ENCODE measurements at places on chromosomes 6 and 20.

DNA sequence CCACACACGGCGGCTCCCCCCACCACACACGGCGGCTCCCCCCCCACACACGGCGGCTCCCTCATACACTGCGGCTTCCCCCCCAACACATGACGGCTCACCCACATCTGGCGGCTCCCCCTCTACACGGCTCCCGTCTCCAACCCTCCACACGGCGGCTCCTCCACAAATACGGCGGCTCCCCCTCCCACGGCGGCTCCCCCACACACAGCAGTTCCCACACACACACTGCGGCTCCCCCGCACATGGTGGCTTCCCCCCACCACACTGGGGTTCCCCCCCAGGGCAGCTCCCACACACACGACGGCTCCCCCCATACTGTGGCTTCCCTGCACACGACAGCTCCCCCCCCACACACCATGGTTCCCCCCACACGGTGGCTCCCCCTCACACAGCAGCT, 98.0 kb downstream of the TTLL2 start:
- DNase-seq = no peak

GRCh38 chr20:50138479-50139393, 14.8 kb downstream of the PEDS1 start:
- no peak for DNase-seq

GRCh38 chr20:49354673-49355072, 76.8 kb upstream of the ZNFX1 start:
- DNase-seq = no peak

DNA sequence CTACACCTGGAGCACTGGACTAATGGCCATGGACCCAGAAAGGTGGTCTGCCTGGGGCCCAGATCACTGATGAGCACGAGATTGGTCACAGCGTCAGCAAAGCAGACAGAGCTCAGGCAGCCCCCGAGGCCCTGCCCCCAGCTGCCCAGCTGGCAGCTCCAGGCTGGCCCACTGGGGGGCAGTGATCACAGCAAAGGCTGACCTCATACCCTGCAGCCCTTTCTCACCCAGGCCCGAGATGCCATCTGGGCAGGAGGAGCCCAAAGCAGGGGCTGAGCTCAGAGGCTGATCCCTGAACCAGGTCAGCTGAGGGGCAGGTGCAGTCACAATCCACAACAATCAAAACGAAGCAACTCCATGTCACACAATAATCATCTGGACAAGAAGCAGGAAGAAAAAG, 4.1 kb downstream of the MAP1LC3A start:
- no peak for DNase-seq

DNA sequence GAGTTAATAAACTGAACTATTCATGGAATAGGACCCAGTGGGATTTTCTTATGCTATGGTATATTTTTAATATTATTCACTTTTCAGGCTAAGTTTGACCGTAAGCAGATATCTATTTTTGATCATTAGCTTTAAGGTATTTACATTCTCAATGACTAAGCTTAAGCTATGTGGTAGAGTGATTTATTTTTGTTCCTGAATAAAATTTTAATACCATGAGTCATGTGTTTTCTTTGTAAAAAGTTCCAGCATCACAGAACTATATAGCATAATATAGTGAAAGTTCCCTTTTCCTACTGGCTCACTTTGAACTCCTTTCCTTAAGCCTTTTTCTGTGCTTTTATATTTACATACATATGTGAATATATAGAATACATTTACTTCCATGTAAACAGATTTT, 75.8 kb downstream of the BCKDHB start:
- DNase-seq = no peak

- no peak for DNase-seq
Measured at GRCh38 chr6:174036-174435, 118.3 kb upstream of the DUSP22 start.

DNA sequence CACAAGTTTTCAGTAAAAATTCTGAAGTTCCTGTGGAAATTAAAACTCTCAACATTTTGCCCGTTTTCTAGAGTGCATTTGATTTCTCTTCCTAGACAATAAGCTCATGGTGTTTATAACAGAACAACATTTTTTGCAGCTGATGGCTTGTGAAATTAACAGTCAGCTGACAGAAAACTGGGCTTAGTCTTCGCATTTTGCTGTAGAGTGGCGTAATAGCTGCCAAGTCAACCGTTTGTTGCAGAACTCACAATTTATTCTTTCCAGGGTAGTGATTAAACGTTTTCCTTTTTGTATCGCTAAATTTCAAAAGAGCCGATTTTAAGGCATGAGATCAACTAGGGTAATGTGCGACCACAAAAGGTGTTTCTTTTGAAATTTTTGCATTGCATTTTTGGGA, 1.4 kb downstream of the SPO11 start:
- no peak for DNase-seq

DNA sequence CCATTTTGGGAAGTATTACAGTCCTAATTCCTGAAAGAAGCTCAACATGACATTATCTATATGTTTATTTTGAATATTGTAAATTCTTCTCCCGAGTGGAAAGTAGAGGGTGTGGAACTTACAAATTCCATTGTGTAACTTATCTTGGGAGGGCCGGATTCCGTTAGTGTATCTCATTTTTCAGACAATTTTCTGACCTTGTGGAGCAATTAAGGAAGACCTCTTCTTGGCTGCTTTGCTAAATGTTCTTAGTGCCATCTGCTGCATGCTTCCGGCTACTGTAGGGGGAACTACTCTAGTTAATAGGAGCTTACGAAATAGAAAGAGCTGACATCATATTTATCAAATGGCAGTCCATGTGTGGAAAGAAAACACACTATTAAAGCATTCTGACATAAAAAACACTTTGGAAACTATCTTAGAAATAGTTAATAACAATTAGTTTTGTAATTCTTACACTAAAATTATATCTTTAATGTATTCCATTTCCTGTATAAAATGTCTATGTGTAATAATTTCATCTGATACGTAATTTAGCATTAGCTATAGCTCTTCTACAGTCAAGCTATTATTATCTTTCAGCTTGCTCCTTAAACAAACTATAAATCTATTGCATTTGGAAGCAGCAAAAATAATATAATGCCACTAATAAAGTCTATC, 41.5 kb upstream of the KCNQ5 start:
- no peak for DNase-seq

- DNase-seq = no peak
Measured at GRCh38 chr6:139474145-139475108, 100.0 kb upstream of the CITED2 start.

DNA sequence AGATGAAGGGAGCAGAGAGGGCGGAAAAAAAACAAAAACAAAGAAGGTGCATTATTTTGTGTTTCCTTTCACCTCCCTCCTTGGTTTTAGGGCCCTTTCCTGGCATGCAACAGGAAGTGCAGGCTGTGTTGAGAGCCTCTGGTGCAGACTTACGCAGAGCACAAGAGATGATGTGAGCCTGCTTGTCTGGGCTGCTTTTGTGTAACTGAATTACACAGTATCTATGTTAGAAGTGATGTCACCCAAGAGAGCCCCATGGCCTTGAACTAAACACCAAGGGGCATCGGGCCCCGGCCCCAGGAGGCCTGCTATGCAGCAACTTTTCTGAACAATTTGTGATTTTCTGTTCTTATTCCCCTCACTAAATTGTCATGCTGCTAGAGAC, 25.5 kb downstream of the GNAS start:
- DNase-seq = no peak

GRCh38 chr20:39474879-39475278, 512.7 kb downstream of the DHX35 start:
- DNase-seq = no peak

DNA sequence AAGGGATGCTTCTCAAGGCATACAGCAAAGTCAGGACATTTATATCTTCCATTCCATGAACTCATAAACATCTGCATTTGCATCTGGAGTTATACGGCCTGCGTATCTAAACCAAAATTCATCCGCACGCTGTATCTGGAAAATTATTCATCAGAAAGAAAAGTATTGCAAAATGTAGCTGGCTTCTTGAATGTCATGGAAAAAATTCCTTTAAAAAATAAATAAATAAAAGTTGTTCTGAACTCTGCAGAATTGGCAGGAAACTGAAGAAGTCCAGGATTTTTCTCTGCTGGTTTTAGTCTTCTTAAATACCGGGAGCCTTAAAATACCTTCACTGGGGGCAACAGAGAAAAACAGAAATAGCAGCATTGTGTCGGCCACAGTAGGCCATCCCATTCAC, 23.7 kb upstream of the FOXF2 start:
- DNase-seq = no peak

DNA sequence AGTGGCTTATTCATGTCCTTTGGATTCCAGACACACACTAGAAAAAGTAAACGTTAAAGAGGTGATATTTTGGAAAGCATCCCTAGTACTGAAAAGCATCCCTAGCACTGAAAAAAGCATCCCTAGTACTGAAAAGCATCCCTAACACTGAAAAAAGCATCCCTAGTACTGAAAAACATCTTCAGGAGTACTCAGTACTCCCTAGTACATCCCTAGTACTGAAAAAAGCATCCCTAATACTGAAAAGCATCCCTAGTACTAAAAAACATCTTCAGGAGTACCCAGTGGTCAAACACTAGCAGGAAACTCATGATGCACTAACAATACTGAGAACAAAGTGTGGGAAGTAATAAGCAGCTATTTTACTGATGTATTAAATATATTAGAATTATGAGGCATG, 45.6 kb upstream of the SAMHD1 start:
- no peak for DNase-seq

DNA sequence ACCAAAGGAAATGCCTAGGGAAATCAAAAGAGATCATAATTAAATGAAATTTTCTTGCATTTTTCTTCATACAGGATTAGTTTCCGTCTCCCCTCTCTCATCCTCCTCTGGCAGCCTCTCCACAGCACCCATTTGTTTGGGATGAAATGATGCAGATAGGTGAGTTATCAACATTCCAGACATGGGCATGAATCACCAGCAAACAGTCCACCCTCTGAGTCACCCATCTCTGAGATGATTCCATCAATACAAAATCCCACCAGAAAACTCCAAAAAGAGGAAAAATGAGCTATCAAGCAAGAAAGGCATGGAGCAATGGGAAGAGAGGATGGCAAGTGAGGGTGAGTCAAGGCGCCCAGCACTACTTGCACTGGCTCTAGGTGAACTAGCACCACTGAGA, 11.4 kb downstream of the MC3R start:
- no peak for DNase-seq

DNA sequence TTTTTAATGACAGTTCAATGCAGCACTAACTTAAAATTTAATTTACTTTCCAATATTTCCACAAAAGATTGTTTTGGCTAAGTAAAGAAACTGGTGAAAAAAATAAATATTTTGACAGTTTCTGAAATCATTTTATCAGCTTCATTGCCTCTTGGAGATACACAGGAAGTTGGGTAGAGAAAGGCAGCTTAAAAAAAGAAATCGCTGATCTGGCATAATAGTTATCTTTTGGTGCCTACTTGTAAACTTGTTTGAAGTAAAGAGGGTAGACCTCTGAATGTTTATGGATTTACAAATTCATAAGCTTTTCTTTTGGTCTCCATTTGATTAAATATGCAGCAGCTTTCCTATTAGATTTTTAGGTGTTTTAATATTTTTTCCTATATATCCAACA, 103.4 kb downstream of the RTN4IP1 start:
- DNase-seq = no peak

- no peak for DNase-seq
Measured at GRCh38 chr6:98941319-98941718, 6.4 kb downstream of the FBXL4 start.

DNA sequence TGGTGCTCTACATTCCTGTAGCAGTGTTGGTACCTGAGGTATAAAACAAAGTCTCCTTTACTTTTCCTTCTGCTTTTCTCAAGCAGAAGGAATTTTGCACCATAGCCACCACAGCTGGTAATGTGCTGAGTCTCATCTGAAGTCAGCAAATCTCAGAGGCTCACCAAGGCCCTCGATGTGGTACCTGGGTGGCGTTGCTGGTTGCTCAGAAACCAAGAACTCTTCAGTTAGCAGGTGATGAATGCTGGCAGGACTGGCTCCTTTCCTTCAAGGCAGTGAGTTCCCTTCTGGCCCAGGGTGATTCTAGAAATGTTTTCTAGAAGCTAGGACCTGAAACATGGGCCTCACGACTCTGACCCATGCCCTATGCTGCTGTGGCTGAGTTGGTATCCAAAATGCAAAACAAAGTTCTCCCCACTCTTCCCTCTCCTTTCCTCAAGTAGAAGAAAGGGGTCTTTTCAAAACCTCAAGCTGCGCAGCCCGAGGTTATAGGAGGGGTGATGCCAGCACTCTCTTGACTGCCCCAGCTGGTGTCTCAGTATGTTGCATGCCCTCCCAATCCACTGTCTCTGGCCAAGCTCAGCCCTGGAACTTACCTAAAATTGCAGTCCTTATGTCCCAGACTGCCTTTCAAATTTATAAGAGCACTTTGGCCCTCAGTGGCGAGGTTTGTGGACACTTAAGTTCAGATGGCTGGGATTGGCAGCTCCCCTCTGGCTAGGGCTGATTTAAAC, 592.3 kb downstream of the FRK start:
- DNase-seq = no peak

- DNase-seq = no peak
Measured at GRCh38 chr6:62980093-62980492, 231.2 kb upstream of the FKBP1C start.

DNA sequence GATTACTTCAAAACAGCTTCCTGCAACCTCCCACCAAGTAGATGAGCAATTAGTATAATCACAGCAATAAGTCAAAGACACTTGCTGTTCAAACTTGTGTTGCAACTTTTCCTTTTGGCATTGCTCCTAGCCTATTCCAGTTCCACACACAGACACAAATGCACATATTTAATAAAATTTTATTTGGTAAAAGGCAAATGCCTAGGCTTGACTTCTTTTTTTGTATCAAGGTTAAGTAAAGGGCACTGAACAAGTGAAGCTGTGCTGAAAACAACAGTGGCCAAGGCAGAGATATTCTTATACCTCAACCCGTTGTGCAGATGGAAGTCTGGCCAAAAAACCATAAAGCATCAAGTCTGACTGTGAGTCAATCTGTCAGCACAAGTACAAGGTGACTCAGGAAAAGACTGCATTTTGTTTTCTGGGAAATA, 708.4 kb upstream of the CITED2 start:
- DNase-seq = no peak

GRCh38 chr6:136016228-136017225, 165.0 kb downstream of the PDE7B start:
- no peak for DNase-seq

- DNase-seq = no peak
Measured at GRCh38 chr6:110103260-110103659, 76.2 kb downstream of the WASF1 start.

DNA sequence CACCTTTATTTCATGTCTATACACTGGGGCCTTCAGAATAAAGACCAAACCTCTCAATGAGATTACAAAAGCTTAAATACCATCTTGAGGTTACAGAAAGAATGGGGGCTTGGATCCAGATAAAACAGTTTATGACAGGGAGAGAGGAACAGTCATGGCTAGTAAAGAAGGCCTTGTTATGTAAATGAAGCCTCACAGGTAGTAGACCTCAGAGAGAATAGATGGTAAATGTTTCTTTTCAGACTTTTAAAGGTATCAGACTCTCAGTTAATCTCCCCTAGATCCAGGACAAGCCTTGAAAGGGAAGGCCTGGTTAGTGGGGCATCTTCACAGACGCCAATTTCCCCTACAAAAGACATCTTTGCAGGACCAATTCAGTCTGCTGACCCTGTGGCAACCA, 1325.6 kb downstream of the HACE1 start:
- DNase-seq = no peak
